Activated T-cell treated with anti-CD3 and anti-CD28 coated beads, Interleukin-2, amount 50 U/mL, for 24 hours (primary cell): ENCODE measurements at places on chromosomes 7 and 10.

GRCh38 chr10:123142701-123143161 is 5.2 kb upstream of the HMX2 start:
- DNase-seq, result no peak

GRCh38 chr10:13774303-13774893 is 187.6 kb downstream of the PRPF18 start:
- no peak for DNase-seq

DNA sequence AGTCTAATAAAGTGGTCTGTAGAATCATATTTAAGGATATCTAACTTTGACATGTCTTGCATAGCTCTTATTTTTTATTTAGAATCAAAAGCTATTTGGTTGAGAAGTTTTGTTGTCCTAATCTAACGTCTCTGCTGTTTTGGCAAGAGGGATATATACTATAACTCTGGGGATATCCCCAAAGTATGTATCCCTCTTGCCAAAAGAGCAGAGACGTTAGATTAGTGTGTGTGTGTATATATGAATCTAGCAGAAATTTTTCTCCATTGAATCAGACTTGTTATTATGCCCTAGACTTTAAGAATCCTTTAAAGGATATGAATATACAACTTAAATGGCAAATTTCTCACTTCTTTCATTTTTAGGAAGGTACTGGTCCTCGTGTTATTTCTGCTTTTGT is 9.6 kb downstream of the SMC3 start:
- DNase-seq, result no peak

DNA sequence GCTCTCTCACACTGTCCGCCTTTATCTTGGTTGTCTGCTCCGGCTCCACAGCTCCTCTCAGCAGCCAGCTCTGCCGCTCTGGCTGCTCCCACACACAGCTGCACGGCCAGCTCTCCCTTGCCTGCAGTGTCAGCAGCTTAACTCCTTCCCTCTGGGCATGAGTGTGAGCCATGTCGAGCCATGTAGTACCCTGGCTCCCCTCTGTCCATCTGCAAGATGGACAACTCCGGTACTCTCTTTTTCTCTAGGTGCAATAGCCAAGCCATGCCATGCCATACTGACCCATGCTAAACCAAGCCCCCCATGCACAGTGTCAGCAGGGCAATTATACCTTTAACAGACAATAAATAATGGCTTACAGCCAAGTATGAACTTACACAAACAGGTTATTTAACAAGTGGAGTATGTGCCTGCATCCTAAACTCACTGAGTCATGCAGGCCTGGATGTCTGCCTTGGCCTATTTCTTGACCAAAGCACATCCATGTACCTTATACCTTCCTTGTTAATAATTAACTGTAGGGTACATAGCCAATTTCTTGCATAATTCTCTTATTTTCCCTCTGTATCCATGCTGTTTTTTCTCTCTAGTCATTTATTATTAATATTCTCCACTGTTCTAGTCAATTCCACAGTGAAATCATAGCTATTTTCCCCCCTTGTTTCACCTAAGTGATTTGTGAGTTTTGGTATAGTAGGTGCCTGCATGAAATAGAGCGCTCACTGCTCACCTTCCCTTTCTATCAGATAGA is 170.9 kb downstream of the CDK14 start:
- no peak for DNase-seq

GRCh38 chr7:20408467-20408826 is 77.7 kb downstream of the ITGB8 start:
- DNase-seq, result no peak

GRCh38 chr10:8100366-8100765 is 45.9 kb downstream of the GATA3 start:
- no peak for DNase-seq

DNA sequence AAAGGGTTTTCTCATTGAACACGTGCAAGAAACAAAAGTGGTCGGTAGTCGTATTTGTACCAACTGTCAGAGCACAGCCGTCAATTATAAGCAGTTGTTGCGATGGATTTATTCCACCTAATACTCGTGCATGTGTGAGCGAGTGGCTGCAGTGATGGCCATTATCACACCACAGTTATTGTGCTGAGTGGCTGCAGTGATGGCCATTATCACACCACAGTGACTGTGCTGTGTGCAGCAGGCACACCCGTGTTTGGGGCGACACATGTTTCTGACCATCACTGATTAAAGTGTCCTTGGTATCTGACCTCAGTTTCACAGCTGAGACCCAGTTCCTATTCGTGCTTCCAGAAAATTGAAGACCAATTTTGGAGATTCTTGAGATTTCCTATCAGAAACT is 142.9 kb upstream of the PFKP start:
- no peak for DNase-seq

DNA sequence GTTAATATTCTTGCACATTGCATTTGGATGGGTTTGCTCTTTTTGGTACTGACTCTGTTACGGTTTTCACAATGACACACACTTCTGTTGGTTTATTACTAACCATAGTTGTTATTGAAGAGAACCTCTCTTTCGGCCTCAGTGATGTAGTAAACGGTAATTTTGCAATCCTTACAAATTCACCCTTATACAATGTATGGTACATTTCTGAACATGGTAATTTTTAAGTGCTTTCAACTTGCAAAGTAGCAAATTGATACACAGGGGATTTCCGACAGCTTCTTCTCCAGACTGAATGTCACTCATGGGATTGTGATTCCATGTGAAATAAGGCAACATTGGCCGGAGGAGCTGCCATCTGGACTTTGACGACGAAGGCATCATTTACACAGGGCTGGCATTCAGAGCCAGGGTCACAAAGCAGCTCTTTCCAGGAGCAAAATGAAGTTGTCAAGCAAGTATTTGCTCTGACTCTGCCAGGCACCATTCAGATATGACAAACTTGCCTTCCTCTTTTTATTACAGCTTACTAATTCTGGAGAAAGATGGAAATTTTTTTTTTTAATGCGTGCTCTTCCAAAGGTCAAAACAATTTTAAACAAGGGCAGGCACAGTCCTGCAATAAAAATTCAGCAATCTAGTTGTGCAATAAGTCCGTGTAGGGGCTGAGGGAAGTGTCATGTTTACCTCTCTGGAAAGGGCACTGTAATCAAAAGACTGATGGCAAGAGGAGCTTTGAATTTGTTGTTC is 711.5 kb upstream of the C7orf33 start:
- DNase-seq, result no peak

DNA sequence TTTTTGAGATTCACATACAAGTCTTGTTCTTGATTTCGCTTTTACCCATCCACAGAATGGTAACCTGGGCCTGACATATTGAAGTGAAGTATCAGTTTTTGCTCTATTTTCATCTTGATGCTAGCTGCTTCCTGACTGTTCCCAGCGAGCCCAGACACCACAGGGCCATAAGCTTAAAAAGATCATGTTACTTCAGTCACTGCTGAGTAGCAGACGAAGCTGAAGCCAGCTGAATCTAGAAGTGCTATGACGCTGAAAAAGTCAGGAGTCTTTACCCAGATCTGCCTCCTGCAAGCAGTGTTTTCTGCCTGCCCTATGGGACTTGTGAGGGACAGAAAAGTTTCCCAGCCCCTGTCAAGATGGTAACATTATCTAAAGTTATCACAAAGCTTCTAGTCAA is 2.7 kb upstream of the PRXL2A start:
- no peak for DNase-seq

- no peak for DNase-seq
These were observed 19.7 kb upstream of the CHST12 start for GRCh38 chr7:2383543-2384274.

GRCh38 chr7:36652431-36652830 is 71.9 kb downstream of the AOAH start:
- DNase-seq, result no peak

DNA sequence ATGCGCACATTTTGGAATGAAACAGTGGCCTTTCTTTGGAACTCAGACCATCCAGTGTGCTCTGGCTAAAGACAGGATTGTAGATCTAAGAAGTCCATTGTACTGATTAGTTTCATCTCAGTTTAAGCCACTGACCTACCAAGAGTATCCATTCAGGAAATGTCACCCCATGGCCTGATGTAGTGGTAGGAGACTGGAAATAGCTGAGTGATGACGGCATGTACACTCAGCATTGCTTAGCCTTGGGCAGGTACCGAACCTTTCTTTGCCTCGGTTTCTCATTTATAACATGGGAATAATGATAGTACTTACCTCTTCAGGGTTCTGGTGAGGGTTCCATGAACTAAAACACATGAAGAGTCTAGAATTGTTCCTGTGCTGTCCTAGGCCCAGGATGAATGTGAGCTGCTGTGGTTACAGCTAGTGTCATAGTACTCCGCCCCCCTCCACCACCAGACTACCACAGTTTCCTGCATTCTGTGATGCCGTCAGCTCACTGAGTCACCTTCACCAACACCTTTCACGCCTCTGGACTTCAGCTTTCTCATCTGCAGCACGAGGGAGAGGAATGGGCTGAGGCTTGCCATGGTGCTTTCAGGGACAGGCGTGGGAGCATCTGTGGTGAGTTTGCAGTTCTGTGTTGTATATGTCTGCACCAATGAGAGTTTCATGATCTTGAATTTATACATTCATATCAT is 484.0 kb upstream of the GALNT17 start:
- DNase-seq, result peak; percentile 78

DNA sequence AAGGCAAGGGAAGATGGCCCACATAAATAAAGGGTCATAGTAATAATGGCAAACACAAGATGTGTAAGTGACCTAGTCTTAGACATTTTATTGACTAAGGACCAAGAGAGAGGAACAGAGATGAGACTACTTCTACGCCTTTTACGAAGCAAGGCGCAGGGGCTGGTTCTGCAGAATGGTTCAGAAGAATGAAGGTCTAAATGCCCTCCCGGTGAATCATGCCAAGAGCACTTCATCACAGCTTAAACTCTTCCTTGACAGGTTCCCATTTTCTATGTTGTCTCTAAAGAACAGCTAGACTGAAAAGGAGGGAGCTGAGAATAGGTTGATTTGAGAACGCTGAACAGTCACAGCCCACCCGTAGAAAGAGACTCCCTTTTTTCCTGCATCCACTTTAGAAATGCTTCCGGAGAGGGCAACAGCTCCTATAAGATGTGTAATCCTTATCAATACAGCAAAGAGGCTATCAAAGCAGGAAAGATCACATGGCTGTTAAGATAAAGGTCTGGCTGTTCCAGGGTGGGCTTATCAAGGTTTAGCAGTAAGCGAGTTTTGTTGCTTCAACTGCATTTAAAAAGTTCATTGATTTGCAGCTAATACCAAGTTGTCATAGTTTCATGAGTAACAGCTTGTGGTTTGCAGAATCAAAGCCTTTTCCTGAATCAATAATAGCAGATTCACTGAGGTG is 93.4 kb upstream of the AUTS2 start:
- DNase-seq, result no peak

GRCh38 chr7:1311406-1312135 is 78.9 kb downstream of the UNCX start:
- no peak for DNase-seq

GRCh38 chr7:2930310-2931033 is 86.4 kb upstream of the GNA12 start:
- DNase-seq, result no peak

- no peak for DNase-seq
These were observed 152.0 kb downstream of the PHTF2 start for GRCh38 chr7:77950548-77950947.

DNA sequence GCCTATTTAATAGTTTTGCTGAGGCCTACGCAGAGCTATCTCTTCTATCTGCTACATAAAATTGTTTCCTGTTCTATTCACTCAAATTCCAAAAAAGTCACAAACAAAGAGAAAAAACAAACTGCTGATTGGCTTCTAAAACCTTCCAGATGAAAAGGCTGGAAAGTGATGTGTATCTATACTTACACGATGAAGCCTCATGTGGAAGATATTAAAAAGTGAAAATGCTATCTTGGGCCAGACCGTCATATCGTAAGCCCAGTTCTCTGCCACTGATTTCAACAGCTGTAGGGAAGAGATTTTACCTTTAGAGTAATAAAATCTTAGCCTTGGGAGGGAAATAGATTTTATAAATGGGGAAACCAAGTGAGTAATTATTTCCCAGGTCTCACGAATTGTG is 394.8 kb downstream of the KIF20B start:
- no peak for DNase-seq

DNA sequence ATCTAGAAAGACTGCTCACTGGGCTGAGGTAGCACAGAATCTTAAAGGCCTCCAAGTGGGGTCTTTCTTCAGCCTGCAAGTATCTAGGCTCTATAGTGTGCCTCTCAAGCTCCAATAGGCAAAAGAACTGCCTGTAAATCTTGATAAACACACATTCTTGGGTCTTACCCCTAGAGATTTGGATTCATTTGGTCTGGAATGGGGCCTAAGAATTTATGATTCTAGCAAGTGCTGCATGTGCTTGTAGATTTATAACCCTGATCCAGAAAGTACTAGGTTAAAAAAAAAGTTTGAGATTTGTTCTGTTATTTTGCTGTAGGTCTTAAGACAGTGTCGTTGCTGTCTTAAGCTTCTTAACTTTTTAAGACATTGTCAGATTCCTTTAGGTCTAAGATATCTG is 74.1 kb downstream of the RALA start:
- DNase-seq, result no peak

DNA sequence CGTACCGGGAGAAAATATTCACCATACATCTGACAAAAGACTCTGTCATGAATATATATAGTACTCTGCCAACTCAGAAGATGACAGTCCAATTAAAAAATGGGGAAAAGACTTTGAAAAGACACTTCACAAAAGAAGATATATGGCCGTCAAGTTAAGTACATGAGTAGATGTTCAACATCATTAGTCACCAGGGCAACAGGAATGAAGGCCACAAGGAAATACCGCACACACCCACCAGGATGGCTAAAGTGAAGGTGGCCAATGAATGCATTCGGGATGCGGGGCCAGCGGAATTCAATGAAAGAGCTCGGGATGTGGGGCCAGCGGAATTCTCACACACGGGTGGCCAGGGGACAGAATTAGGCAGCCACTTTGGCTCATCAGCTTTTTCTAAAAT is 42.2 kb downstream of the MAD1L1 start:
- no peak for DNase-seq

DNA sequence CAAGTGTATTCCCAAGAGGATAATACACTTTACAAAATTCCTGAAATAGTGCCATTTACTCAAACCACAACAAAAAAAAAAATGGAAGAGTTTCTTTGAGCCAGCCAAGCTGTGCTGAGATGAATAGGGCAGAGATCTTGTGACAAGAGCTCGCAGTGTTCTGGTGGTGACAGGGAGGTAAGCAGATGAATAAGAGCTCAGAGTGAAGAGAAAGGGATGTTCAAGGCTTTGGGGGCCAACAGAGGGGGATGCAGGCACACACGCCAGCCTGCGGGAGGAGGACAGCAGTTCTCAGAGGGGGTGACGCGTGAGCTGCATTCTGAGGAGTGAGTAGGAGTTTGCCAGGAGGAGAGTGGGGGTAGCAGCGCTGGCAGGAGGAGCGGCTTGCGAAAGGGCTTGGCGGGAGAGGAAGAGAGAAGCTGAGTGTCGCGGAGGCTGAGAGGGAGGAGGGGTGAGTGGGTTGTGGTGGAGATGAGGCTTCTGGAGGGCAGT is 194.4 kb upstream of the IMMP2L start:
- no peak for DNase-seq

DNA sequence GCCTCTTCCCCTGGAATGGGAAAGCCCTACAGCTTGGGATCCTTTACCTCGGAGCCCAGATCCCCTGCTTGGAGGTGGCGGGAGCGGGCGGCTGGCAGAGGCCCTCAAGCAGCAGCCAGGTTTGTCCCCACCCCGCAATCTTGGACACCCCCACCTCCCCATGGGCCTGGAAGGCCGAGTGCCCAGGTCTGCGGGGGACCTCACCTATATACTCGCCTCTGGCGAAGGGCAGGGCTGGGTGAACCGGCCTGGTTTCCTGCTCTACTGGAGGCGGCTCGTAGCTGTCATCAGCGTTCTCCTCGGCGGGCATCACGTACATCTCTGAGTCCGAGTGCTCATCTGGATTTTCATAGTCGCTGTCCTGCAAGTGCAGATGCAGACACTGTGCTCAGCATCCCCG is 44.2 kb downstream of the BLNK start:
- DNase-seq, result no peak
